ENCODE measurements at places on chromosomes 3 and 15.

- DNase-seq: no peak
Observed at GRCh38 chr3:81289676-81290075, 471.8 kb downstream of the GBE1 start.

DNA sequence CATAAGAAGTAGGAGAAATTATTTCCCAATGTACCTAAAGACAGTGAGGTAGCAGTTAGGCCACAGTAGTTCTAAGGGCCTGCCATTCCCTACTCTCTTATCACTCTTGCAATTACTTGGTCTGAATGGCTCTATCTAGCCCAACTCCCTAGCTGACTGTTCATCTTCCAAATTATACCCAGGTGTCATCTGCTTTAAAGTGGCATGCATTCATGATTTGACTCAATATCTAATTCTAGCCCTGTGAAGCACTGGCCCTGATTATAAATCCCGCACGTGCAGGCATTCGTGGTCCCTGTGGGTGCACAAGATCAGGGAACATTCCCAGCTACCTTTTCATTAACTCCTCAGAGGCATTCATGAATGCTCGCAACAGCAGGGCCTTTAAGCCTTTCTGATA, 43.1 kb upstream of the ZNF774 start:
- no peak for DNase-seq

- DNase-seq: no peak
Observed at GRCh38 chr3:74410276-74410941, 204.1 kb downstream of the CNTN3 start.

- DNase-seq: no peak
Observed at GRCh38 chr15:70494517-70494851, 268.9 kb downstream of the UACA start.

- no peak for DNase-seq
Observed at GRCh38 chr3:152176241-152176640, 92.5 kb upstream of the MBNL1 start.

GRCh38 chr3:73378207-73378606, 246.5 kb downstream of the PDZRN3 start:
- DNase-seq: no peak

DNA sequence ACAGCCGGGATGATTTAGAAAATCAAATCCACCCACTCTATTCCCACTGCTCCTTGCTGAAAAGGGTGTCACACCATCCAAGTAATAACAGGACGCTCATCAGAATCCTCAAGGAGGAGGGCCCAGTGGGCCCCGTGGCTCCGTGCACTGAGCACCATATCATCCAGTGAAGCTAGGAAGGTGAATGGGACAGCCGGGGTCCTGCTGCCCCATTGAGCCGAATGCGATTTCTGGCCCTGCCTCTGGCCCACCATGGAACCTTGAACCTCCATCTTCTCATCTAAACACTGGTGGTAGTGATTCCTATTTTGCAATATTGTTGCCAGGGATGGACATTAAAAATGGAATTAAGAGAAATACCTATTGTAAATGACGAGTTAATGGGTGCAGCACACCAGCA, 99.1 kb upstream of the SLC6A11 start:
- no peak for DNase-seq

- DNase-seq: no peak
Observed at GRCh38 chr3:161081633-161082032, 23.5 kb downstream of the B3GALNT1 start.

DNA sequence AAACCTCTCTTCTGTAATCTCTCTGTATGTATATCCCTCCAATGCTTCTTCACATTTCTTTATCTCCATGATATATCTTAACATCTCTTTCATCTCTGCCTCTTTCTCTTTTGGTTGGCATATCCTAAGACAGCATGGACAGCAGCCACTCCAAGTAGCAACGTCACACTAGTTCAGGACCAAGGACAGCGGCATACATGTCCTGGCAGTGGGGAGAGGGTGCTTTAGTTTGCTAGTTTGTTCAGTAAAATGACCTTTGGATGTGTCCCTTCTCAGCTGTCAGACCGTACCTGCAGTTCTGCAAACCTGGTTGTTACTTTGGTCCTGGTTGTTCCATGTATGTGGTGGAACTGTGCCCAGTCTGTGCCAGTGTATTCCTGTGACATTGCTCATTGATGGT, 225.6 kb upstream of the ROPN1 start:
- peak; percentile 5 for DNase-seq

DNA sequence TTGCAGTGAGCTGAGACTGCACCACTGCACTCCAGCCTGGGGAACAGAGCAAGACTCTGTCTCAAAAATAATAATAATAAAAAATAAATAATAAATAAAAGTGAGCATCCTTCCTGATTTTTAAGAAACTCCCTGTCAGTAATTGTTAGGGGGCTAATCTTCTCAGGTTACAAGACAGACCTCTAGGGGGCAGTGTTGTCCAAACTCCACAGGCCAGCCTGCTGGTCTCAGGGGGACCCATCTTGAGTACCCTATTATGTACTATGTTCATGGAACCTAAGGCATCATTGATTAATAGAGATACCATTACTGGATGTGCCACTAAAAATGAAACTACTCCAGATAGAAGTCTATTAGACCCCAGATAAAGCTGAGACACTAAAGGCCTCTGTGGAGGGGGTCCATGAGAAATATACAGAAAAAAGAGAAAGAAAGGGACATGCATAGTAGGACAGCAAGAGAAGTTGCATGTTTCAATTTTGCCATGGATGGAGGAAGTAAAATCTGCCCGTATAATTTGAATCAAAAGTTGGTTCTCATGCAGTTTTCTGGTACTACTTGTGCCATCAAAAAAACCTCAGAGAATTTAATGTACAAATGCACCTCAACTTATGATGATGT, 85.5 kb upstream of the CDV3 start:
- DNase-seq: no peak

DNA sequence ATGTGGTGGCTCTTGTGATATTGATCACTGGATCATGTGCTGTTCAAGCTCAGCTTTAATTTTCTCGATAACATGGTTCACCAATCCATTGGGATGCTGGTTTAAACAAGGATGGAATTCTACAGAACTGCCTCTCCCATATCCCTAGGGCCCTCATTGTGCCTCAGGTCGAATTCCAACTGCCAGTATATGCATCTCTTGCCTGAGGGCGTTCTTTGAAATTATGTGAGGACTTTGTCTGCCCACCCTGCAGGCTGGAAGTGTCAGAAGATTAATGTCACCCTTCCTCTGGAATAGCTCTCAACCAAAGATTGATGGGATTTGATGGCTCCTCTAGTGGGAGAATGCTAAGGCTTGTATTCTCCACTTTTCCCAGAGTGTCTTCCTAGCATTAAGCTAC, 175.6 kb upstream of the GALNT15 start:
- DNase-seq: no peak

DNA sequence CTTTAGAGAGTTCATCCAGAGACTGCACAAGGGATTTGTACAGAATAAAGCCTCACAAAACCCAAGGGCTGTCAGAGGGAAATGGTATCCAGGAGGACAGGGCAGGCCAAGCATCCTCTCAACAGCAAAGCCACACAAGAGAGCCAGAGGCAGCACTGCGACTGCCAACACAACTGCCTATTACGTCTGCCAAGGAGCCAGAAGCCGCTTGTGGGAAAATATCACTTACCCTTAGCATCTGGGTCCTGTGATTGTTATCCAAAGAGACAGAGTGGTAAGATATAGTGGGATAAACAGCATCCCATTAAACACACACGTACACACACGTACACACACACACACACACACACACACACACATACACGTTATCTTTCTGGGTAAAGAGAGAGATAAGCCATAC, 618.3 kb upstream of the AGTR1 start:
- DNase-seq: no peak

GRCh38 chr15:60917461-60918145, 311.5 kb downstream of the RORA start:
- DNase-seq: no peak

DNA sequence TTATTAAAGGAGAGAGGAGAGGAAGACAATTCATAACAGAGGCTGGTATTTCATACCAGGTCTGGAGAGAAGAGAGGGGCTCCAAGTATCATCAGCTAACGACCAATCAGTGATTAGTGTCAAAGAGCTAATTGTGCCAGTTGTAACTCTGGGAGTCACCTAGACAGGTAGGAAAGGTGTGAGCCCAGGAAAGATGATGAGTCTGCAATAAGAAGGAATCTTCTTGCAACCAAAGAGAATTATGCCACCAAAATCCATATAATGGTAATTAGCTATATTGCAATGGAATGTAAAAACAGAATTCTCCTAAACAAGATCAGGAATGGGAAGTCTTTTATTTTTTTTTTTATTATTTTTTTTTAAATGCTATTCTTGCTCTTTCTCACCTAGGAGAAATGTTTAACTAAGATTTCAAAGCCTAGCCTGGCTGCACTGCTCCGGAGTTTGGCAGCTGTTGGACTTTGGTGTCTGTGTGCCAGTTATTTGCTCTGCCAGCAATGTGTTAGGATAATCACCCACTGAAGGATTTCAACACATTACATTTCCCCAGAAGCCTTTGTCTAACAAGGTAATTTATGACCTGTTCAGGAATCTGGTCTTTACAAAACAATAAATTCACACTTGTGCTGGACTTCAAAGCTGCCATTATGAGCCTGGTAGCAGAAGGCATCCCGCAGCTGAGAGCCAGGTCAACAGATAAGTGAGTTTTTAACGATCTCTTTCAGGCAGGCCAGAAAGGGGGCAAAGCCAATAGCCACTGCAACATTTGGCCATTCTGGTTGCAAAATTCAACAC, 89.4 kb downstream of the FOXB1 start:
- DNase-seq: no peak

GRCh38 chr15:59906046-59906445, 98.1 kb upstream of the FOXB1 start:
- DNase-seq: no peak

GRCh38 chr3:96833301-96833700, 18.9 kb downstream of the EPHA6 start:
- DNase-seq: no peak

- DNase-seq: no peak
Observed at GRCh38 chr3:38950581-38950980, 101.2 kb downstream of the SCN11A start.

GRCh38 chr15:64229129-64229724, 66.4 kb upstream of the PPIB start:
- no peak for DNase-seq

DNA sequence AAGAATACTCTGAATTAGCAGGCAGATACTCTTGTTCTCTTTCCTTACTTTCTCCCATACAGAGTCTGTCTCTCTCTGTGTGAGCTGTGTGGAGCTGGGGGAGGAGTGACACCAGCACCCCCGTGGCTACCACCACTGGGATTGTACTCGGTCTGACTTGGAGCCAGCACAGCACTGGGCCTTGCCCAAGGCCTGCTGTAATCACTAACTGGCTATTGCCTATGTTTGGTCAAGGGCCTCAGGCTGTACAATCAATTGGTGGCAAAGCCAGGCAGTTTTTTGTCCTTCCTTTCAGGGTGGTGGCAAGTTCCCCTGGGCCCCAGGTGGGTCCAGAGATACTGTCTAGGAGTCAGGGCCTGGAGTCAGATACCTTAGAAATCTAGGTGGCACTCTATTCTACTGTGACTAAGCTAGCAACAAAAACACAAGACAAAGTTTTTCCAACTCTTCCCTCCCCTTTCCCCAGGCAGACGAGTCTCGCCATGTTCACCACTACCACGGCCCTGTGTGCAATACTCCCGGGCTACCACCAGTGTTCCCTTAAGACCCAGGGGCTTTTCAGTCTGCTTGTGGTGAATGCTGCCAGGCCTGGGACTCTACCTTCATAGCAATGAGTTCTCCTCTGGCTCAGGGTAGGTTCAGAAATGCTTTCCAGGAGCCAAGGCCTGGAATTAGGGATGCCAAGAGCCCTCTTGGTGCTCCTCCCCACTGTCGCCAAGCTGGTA, 151.8 kb downstream of the KCNAB1 start:
- no peak for DNase-seq

DNA sequence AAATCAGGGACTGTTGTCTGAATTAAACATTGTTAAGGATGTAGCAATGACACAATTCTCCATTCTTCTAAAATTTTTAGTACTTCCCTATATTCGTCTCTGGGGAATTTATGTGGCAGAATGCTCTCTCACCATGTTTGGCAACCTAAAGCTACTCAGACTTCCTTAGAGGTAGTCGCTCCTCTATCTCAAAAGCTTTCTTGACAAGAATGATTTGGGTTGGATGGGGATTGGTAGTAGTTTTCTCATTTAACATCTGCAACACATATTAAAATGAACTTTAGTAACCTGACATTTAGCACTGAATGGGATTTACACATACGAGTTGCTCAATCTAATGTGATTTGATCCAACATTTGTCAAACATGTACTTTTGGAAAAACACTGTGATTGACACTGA, 233.3 kb downstream of the RBMS3 start:
- DNase-seq: no peak

DNA sequence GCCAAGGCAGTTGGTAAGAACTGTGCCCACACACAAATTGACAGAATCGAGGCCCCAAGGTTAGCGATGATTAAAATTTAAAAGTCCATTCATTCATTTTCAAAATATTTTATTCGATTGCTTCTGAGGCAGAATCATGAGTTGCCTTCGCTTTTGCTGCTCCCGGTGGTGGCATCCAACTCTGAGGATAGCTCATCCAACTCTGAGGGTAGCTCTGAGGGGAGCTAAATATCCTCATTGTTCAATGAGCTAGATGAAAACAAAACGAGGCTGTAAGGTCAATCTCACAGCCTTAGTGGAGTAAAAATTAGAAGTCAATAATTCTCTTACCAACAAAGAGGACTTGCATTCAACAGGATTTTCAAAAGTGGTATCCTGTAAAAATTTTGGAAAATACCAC, 897 bp upstream of the CHL1 start:
- DNase-seq: no peak

DNA sequence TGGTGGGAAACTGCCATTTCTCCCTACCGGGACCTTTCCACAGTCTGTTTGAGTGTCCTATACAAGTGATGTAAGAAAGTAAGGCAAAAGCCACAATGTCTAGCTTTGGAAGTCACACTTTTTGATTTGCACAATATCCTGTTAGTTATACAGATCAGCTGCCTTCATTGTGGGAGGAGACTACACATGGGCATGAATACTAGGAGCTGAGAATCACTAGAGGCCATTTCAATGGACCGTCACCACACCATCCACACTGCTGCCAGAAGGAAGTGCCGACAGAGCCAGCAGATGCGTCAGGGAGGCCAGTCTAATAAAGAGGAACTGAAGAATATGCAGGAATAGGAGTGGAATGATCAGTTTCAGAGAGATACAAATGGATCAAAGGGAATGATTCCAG, 65.8 kb downstream of the SCN11A start:
- no peak for DNase-seq

GRCh38 chr3:107661447-107662123, 138.8 kb downstream of the BBX start:
- no peak for DNase-seq

- no peak for DNase-seq
Observed at GRCh38 chr3:191762323-191762960, 301.5 kb downstream of the PYDC2 start.

- DNase-seq: no peak
Observed at GRCh38 chr15:97652041-97652440, 308.5 kb upstream of the ARRDC4 start.

GRCh38 chr3:171329746-171330145, 130.5 kb downstream of the TNIK start:
- DNase-seq: no peak

DNA sequence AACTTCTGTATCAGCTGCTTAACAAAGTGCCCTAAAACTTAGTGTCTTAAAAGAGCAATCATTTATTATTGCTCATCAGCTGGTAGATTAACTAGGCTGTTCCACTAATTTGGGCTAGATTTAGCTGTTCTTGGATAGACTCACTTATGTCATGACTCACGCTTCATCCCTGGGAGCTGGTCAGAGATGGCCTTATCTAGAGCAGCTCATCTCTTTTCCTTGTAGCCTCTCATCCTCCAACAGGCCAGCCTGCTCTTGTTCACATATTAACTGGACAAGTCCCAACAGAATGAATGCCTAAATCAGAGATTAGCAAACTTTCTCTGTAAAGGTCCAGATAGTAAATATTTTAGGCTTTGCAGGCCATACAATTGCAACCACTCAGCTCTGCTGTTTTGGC, 66.9 kb upstream of the PLAAT1 start:
- DNase-seq: no peak

Measured in GM12864 (cell line).